SJSA1 (cell line): ENCODE measurements at places on chromosomes 5 and 9.

- DNase-seq, result no peak
Measured at GRCh38 chr9:125317704-125318103, 56.1 kb downstream of the GAPVD1 start.

GRCh38 chr5:100708645-100709171 is 173.5 kb downstream of the FAM174A start:
- no peak for DNase-seq

DNA sequence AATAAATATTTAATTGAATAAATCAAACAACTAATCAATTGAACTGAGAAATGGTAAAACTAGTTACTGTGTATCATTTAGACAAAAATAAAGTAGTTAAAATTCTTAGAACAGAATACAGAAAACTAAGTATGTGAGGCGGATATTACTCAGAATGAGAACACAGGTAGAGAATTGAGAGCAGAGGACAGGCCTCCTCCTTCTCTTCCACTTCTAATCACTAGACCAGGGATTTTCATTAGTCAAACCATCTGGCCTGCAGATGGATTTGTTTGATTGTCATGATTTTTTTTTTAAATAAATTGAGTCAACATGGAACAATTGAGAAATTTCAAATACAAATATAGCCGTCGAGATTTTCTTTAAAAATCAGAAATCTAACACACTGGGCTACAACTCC is 198.6 kb upstream of the HMHB1 start:
- DNase-seq, result no peak

DNA sequence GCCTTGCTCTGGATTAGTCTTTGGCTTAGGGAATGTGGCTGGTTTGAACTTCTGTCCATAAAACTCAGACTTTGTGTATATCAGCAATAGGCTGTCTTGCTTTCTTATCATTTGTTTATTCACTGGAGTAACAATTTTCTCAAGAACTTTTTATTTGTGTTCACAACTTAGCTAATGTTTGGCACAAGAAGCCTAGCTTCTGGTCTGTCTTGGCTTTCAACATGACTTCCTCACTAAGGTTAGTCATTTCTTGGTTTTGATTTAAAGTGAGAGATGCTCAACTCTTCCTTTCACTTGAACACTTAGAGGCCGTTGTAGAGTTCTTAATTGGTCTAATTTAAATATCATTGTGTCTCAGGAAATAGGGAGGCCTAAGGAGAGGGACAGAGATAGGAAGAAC is 4.9 kb downstream of the FBXO38 start:
- no peak for DNase-seq

DNA sequence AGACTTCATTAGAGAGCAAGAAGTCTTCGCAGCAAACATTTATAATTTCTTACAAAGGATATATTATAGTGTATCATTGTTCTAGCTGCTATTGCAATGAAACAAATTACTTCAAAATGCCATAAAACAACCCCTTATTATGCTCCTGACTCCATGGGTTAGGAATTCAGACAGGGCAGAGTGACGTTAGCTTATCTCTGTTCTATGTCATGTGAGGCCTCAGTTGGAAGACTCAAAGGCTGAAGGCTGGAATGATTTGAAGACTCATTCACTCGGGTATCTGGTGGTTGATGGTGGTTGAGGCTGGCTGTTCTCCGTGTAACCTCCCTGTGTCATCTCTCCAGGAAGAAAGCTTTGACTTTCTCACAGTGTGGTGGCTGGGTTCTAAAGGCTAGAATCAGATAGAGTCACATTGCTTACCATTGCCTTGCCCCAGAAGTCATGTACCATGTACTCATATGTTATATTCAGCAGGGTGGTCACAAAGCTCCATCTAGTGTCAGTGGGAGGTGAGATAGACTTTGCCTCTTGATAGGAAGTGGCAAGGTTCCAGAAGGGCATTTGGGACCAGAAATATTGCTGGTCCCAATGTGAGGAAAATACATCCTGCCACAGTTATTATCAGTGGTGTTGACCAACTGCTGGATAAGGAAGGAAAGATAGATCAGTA is 226.9 kb downstream of the TMEM38B start:
- DNase-seq, result no peak

DNA sequence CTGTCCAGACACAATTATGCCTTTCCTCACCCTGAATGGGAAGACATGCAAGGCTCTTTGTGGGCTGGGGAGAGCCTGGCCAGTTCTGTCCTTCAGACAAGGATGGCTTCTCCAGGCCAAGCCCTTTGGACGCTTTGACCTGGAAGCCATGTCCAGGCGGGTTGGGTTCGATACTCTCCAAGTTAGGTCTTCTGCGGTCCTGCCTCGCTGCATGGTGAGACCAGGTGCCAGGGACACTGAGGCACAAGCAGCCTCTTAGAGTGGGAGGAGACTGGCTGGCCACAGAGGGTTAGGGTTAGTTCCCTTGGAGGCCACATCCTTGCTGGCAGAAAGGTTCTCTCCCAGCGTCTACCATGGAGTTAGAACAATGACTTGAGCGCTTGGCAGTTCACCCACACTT is 67.6 kb downstream of the SHB start:
- no peak for DNase-seq

GRCh38 chr5:57137401-57137800 is 36.5 kb upstream of the GPBP1 start:
- no peak for DNase-seq

- no peak for DNase-seq
Measured at GRCh38 chr5:44440186-44440585, 51.0 kb upstream of the FGF10 start.

DNA sequence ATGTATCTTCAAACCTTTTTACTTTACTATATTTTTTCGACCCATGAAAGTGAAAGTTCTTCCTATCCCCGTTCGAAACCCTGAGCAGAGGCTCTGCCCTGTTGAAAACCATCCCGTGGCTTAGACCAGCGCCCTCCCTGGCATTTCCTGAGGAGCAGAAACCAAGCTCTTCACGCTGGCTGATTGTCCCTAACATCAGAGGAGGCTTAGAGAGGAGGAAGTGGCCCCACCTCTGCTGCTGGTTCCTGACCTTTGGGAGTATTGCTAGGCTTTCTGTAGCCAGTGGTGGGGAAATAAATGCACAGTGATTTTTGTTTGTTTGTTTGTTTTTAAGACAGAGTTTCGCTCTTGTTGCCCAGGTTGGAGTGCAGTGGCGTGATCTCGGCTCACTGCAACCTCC is 4.2 kb upstream of the PTGES start:
- DNase-seq, result no peak

DNA sequence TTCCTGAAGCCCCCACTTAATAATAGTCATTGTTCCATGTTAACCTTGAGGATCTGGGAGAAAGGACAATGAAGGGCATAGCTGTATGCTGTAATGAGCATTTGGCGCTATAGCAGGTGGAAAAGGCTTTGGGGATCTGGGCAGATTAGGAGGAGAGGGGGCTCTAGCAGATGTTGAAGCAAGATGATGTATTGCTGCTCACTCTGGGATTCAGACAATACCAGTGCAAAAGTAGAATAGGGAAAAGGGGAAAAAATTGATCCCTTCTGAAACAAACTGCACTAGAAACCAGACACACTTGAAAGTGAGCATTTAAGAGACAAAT is 575.3 kb upstream of the MEF2C start:
- no peak for DNase-seq

GRCh38 chr9:111037708-111038330 is 451 bp downstream of the LPAR1 start:
- DNase-seq, result peak; percentile 46

DNA sequence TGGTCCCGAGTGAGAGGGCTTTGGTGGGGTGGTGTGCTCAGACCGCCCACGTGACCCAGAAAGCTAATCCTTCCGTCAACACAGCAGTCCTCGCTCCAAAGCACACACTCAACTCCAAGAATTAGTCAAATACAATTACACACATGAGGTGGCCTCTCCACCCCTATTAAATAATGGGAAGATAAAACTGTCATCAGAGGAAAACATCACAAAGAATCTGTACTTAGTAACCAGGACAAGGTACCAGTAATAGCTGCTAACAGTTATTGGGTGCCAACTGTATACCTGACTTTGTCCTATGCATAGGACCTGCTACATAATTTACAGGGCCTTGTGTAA is 222.8 kb downstream of the HSPA4 start:
- no peak for DNase-seq
